ENCODE measurements at places on chromosomes 16 and 17.
A peak's percentile ranks its signal among the peaks of the same experiment; 100 is the strongest.

DNA sequence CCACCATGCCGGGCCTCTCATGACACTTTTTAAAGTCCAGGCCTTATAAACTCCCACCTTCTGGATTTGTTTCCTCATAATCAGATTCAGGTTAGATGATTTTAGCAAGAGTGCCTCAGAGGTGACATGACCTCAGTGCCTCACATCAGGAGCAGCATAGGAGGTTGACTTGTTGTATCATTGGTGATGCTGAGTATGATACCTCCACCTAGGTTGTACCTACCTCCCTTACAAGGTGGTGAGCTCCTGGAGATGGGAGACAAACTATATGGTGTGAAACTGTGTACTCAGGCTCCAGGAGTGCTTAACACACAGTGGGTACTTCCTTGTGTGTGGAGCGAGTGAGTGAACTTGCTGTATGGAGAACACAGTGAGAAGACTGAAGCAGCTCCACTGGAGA is 18.6 kb downstream of the NDUFAB1 start:
- no peak for DNase-seq

- DNase-seq = no peak
Measured at GRCh38 chr17:48814504-48814903, 2.5 kb downstream of the TTLL6 start.

- no peak for DNase-seq
Measured at GRCh38 chr16:35339337-35339736, 1879.9 kb downstream of the TP53TG3F start.

DNA sequence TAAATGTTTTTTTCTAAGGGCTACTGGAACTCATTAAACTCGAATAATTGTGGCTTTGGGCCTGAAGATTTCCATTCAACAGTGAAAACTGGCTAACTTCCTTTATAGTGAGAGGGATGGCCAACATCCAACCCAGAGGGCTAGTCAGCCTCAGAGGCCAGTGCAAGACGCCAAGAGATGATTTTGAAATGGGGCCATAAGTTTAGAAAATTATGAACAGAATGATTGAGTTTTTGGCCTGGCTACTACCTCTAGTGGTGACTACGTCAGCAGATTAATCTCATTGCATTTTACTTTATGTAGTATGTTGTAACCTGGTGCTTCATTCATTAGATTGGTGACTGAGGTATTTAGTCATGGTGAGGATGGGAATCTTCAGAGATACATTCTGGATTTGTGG is 28.4 kb downstream of the HAPSTR1 start:
- DNase-seq = no peak

DNA sequence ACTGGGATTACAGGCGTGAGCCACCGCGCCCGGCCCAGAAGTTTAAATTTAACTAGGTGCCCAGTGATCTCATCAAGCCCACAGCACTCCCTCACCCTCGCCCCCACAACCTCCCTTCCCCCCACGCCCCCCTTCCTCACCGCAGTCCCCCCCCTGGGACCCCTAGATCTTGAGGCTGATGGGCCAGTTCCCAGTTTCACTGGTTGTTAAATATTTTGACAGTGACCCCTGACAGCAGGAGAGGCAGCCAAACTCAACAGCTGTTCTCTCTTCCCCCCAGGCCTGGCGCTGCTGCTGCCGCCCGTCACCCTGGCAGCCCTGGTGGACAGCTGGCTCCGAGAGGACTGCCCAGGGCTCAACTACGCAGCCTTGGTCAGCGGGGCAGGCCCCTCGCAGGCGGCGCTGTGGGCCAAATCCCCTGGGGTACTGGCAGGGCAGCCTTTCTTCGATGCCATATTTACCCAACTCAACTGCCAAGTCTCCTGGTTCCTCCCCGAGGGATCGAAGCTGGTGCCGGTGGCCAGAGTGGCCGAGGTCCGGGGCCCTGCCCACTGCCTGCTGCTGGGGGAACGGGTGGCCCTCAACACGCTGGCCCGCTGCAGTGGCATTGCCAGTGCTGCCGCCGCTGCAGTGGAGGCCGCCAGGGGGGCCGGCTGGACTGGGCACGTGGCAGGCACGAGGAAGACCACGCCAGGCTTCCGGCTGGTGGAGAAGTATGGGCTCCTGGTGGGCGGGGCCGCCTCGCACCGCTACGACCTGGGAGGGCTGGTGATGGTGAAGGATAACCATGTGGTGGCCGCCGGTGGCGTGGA is 15.6 kb downstream of the QPRT start:
- no peak for DNase-seq

- DNase-seq = no peak
Measured at GRCh38 chr17:75914643-75915267, 10.1 kb upstream of the MRPL38 start.

- DNase-seq = peak; percentile 61
Measured at GRCh38 chr16:84647828-84648594, at the start of gene KLHL36. TSS of gene KLHL36 (plus strand) at chr16:84648511. CDS start at chr16:84650868, 2,357 bp downstream.

GRCh38 chr16:82639263-82639662 is 12.5 kb downstream of the CDH13 start:
- no peak for DNase-seq

GRCh38 chr16:13994239-13995106 is 74.5 kb downstream of the ERCC4 start:
- no peak for DNase-seq

- DNase-seq = no peak
Measured at GRCh38 chr17:77880711-77881450, 77.6 kb upstream of the TNRC6C start.

- DNase-seq = no peak
Measured at GRCh38 chr17:7956228-7956965, 24.4 kb downstream of the CNTROB start.

GRCh38 chr16:11053916-11054460 is 109.6 kb downstream of the CLEC16A start:
- no peak for DNase-seq

DNA sequence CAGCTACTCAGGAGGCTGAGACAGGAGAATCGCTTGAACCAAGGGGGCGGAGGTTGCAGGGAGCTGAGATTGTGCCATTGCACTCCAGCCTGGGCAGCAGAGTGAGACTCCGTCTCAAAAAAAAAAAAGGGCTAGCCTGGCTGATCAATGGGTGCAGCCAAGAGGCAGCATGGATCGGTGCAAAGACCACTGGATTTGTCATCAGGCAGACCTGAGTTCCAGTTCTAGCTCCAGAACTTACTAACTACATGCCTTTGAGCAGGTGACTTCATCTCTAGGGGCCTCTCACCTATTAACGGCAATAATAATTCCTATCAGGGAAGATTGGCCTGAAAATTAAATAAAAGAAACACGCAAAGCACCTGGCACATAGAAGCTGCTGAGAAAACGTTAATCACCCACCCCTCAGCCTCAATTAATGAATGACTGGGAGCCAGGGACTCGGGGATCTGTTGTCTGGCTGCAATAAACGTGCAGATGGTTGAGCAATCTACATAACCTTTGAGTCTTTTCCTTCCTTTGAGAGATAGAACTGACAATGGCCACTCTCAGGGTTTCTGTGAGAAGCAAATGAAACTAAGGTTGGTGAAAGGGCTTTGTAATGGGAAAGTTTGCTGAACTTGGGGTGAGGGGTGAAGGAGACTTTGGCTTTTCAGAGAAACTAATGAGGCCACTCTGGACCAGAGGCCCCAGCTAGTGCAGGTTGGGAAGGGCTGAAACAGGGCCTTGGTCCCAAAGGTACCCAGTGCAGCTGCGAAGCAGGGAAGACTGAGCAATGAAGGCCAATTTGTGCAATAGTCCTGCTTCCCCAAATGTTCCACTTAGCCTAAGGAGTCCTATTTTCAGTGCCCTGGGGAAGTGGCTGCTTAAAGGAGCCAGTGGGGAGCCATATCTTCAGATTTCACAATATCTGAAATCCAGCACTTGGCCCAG is 7.6 kb downstream of the SEZ6L2 start:
- no peak for DNase-seq

DNA sequence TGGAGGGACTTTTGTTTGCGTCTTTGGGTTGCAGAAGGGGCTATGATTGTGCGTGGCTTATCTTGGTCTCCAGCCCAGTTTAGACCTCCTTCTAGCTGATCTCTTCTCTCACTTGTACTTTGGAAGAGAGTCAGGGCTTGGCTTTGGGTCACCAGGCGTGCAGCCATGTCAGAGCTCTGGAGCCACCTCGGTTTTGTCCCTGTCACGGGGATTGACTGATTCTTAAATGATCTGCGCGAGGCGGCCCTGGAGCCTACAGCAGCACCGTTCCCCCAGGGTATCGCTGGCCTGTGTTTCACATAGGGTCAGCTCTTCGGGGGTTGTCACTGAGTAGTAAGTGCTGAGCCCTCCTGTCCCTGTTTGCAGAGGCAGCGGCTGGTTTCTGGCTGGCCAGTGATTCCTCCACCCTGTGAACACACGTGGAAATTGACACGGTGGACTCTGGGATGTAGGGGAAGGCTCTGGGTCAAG is 209.8 kb upstream of the CHMP6 start:
- DNase-seq = no peak

GRCh38 chr17:65557349-65558310 is 3.8 kb downstream of the AXIN2 start:
- no peak for DNase-seq

DNA sequence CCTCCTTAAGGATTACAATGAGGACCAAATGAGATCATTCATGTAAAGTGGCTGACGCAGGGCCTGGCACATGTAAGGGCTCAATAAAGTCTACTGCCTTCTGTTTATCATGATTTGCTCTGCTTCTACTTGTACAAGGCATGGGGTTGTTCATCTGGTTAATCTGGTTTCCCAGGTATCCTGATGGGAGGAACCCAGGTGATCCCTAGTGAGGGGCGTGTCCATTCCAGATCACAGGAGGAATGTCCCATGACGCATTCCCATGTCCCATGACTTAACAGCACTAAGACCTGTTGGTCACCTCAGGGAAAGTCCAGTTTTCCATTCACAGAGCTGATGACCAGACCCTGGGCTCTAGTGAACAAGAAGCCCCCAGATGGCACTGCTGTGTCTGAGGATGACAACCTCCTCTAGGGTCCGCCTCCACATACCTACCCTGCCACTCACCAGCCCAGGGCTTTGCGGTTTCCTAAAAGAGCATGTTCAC is 11.5 kb upstream of the TPPP3 start:
- no peak for DNase-seq

- DNase-seq = no peak
Measured at GRCh38 chr17:49388290-49388640, 26.2 kb upstream of the ZNF652 start.

DNA sequence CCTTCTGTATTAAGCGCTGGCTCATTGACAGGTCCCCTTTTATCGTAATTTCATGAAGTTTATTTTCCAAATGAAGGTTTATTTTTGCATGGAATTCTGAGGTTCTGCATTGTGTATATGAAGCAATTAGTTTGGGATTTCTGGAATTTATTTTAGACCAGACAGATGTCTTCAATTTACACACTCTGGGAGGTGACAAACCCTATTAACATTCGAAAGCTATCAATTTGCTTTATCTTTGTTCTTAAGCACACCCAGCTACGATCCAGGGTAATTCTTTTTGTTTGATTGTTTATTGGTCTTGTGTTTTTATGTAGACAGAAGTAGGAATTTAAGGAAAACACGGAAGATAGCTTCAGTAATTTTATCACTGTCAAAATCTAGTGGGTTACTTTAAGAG is 264.6 kb downstream of the HS3ST3A1 start:
- DNase-seq = no peak
